ENCODE measurements at places on chromosomes 2 and 18.

DNA sequence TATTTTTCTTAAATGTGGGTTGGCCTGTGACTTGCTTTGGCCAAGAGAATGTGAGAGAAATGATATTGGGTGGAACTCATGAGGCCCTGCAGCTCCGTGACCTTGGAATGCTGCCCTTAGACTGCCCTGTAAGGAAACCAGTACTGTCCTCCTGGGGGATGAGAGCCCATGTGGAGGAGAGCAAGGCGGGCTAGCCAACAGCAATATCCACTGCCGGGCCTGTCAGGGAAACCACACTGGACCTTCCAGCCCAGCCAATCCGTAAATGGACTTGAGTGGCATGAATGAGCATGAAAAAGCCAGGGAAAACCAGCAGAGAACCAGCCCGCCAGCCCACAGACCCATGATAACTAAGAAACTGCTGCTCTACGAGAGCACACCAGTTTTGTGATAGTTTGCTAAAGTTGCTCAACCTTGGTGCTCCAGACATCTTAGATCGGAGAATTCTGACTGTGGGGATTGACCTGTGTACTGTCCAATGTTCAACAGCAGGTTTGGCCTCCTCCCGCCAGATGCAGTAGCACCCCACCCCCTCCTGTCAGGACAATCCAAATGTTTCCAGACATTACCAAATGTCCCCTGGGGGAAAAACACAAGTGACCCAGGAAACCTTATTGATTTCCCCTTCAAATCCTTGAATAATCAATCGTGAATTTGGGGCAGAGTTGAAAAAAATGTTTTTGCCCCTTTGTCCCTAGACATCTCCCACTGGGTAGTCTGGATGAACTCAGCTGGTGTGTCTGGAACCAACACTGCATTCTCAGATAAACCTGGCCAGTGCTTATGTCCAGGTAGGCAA is 27.2 kb downstream of the ALPK2 start:
- no peak for DNase-seq

GRCh38 chr18:50315100-50315871 is 27.8 kb upstream of the CXXC1 start:
- no peak for DNase-seq

DNA sequence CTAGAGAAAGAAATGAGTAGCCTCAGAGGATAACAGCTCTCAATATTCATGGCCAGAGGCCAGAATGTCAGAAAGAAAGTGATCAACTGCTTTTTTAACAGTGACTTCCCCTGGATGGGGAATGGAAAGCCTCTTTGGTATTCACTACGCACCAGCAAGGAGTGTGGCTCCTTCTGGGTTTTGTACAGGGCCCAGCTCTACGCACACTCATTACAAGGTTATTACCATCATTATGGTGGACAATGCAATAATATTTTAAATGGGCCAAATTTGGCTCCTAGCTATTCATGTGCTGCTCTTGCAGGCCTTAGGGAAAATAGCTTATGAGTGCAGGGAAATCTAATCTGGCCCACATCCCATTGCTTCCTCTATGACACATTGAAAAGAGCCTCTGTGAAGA is 1149.5 kb upstream of the FANCL start:
- no peak for DNase-seq

GRCh38 chr2:216745453-216745852 is 50.1 kb upstream of the IGFBP5 start:
- no peak for DNase-seq

DNA sequence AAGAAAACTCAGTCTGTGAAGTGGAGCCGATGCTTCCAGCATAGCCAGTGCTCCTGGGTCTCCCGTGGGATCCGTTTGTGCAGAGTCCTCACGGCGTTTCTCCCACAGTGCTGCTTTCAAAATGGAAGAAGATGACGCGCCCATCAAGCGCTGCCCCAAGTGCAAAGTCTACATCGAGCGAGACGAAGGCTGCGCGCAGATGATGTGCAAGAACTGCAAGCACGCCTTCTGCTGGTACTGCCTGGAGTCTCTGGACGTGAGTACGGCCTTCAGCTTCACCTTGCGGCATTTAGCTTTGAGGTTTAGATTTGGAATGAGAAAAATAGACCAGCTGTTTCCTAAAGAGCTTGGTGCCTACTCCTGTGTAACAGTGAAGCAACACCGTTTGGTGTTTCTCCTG is 107.0 kb downstream of the RNF144A start:
- DNase-seq, result no peak

GRCh38 chr2:179550214-179550613 is 285.6 kb upstream of the SESTD1 start:
- DNase-seq, result no peak

- no peak for DNase-seq
Measured at GRCh38 chr2:86520153-86520552, 43.1 kb downstream of the CHMP3 start.

DNA sequence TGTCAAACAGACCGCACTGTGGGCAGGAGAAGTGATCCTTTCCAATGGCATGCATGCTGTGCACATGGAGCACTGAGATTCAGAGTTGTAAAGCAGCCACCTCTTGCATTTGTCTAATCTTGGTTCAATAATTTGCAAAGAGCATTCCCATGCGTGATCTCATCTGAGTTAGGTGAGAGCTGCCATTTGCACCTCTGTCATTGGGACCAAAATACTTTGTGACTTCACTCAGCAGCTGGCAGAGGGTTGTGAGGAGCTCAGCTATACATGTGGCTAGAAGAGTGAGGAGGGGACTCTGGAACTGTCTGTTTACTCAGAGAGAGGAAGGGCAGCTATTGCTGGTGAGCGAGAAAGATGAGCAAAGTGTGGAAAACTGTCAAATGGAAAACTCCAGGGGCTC is 265.1 kb upstream of the TNP1 start:
- no peak for DNase-seq

- DNase-seq, result no peak
Measured at GRCh38 chr2:225196579-225196978, 154.3 kb upstream of the DOCK10 start.

GRCh38 chr2:168032091-168032490 is 215.3 kb downstream of the STK39 start:
- no peak for DNase-seq

DNA sequence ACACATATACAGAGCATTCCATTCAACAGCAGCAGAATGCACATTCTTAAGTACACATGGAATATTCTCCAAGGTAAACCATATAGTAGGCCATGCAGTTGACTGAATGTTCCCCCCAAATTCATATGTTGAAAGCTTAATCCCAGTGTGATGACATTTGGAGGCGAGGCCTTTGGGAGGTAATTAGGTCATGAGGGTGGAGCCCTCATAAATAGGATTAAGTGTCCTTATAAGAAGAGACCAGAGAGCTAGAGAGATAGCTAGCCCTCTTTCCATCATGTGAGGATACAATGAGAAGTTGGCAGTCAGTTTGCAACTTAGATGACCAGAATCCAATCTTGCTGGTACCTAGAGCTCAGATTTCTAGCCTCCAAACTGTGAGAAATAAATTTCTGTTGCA is 27.6 kb downstream of the TMEM185B start:
- no peak for DNase-seq

DNA sequence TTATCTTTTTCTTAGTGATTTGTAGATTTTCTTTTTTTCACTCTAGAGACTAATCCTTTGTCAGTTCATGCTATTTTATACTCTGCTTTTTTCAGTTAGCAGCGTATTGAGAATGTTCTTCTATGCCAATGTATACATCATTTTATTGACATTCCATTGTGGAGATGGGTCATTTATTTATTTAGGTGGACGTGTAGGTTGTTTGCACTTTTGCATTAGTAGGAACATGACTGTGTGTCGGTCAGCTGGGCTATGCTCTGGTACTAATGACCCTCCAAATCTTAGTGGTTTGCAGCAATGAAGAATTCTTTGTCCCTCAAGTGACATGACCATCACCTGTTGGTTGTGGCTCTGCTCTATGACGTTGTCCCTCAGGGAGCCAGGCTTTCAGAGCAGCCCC is 33.6 kb downstream of the HPCAL1 start:
- DNase-seq, result no peak

DNA sequence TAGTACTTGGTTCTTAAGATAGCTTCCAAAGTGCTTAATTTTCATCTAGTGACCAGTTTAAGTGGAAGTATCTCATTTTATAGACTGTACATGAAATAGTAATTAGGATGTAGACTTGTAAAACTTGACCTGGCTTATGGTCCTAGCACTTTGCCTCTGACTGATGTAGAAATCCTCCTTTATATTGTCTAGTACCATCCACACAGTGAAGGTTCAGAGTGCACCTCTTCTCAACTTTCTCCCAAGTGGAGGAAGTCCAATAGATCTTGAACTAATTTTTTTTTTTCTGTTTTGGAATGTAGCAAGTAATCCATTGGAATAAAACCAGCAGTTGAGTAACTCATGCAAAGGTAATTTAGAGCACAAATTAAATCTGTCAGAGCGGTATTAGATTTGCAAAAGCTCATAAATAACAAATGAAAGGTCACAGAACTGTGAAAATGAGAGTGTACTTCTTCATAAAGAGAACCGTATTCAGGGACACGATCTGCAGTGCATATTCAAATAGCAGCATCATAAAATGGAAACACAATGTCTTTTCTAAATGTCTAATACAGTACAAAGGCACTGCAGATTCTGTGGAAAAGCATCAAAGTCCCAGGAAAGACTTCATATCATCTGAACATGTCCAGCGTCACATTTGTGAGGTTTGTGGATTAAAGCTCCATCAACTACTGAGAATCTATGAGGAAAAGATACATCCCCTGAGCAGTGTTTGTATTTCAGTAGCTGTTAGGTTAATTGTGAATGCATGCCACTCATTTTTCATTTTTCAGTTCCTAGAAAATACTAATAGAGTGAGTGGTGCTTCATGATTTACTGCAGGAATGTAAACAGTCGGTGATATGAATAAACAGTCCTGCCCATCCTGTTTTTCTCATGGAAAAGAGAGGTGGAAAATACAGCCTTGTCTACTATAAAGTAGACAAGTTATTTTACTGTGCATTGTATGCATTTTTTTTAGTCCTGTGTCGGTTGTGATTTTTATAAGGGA is 100.7 kb downstream of the LYPD6 start:
- no peak for DNase-seq

GRCh38 chr2:12533337-12534005 is 183.3 kb upstream of the TRIB2 start:
- no peak for DNase-seq

DNA sequence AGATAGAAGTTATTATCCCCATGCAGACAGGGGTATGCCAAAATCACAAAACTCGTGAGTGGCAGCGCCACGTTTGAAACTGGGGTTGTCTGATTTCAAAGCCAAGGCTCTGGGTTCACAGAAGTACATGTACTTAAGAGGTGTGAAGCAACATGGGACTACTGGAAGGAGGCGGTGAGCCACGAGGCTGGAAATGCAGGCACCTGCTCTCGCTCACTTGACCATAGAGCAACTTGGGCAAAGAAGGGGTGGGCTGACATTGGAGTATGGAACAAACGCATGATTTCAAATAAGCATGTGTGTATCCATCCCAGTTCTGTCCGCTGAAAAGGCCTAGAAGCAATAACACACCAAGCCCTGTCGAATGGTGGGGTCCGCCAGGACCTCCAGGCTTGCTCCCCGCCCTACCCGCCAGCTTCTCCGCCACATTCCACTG is 593 bp upstream of the ACTR2 start:
- no peak for DNase-seq

GRCh38 chr2:49687918-49688317 is 533.6 kb upstream of the FSHR start:
- DNase-seq, result no peak

DNA sequence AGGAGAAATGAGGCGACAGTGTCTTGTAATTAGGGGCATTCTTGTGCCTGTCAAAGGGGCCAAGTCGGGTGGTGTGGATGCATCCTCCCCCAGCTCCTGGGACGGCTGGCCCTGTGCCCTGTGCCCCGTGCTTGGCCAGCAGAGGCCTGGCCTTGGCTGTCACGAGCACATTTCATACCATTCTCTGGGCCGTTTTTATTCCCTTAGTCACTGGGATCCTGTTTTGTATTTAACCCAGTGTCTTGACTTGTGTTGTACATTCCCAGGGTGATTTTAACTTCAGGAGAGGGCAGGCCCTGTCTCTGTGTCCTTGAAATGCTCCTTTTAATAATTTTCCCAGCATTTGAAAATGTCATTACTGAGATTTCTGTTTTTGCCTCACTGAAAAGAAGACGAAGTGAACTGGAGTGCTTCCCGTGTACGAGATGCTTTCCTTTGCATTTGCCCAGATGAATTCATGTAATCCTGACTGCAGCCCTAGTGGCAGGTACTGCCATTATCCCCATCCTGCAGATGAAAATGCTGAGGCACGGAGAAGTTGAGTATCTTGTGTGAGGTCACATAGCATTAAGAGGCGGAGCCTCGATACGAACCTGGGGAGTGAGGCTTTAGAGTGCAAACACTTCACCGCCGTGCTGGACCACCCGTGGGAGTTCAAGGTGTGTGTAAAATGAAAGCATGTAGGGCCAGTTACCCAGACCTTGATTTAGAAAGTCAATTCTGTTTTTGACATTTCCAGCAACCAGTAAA is 57.0 kb downstream of the SH3RF3 start:
- DNase-seq, result no peak

DNA sequence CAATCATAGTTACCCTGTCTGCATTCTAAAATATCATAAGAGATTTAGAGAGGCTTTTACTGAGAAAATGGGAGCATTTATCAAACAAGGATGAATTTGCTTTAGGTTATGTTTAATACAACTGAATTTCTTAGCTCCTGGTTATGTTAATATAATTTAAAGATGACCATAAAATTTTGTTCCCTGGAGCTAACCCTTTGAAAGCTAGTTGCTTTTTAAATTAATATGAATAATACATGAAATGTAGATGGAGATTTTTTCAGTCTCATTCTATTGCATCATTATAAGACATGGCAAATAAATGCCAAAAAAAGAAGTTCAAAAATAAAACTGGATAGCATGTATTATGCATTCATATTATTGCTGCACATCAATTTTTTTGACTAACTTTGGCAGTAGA is 344.1 kb upstream of the NXPH2 start:
- DNase-seq, result no peak

DNA sequence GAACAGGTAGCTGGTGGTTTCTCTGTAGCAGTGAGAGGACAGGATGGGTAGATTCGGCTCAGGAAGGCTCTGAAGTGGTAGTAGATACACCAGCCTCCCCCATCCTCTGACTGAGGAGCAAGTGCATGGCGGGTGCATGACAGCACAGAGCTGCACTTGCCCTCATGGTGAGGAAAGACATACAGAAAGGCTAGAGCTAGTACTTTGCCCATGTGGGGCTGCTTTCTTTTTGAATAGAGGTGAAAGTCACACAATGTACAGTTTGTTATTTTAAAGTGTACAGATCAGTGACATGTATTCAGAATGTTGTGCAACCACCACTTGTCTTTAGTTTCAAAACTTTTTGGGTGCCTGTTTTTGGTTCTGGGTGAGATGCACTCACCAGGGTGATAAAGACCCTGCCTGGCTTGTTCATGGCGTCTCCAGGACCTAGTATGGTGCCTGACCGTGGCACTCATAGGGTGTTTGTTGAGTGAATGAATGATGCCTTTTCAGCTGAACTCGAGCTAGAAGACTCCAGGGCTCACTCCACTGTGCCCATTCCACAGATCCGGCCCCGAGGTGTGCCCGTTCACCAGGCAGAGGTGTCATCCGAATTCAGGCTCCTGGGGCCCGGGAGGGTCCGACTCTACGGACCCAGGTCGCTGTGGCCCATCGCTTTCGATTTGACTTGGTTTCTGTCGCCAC is 421 bp upstream of the VAMP5 start:
- DNase-seq, result no peak

All from cortex of kidney (tissue), 1 donor.